ENCODE measurements at places on chromosomes 1 and 21.

DNA sequence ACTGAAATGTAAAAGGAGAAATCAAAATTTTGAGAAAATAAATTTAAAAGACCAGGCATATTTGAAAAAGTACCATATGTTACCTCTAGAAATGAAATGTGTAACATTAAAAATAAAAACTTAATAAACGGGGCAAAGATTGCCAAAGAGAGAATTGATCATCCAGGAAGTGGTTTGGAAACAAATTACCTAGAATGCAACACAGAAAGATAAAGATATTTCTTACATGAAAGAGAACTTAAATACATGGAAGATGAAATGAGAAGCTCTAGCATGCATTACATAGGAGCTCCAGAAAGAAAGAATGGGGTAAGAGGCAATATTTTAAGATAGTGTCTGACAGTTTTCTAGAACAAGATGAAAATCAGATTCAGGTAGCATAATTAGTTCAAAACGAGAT lies 235.9 kb upstream of the IRF2BP2 start:
- no peak for DNase-seq

DNA sequence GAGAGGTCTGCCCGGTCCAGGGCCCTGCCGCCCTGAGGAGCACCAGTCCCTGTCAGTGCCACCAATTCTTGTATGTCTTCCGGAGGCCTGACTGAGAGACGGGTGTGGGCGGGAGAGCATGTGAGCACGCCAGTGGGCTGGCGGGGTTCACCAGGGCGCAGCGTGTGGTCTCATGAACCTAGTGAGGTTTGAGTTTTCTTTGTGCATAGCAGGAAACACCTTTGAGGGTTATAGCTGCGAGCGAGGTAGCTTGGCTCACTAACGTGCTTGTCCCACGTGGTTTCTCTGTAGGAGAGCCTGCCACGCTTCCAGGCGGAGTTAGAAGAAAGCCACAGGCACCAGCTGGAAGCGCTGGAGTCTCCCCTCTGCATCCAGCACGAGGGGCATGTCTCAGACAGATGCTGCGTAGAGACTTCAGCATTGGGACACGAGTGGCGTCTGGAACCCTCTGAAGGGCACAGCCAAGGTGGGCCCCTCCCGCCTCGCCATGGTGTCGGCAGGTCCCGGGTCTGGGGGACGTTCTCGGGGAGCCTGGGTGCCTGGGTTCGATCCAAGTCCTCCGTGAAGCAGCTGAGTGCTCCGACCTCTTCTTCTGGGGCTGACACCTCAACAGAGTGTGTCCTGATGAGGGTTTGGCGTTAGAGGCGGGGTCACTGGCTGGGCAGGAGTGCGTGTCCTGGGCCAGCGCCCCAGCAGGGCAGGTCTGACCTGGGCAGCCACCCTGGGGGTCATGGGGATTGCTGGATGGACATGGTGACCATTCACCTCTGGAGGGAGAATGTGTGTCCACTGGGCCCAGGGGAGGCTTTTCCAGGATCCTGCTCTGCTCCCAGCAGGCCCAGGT lies 31.4 kb downstream of the PCNT start:
- DNase-seq, result no peak

DNA sequence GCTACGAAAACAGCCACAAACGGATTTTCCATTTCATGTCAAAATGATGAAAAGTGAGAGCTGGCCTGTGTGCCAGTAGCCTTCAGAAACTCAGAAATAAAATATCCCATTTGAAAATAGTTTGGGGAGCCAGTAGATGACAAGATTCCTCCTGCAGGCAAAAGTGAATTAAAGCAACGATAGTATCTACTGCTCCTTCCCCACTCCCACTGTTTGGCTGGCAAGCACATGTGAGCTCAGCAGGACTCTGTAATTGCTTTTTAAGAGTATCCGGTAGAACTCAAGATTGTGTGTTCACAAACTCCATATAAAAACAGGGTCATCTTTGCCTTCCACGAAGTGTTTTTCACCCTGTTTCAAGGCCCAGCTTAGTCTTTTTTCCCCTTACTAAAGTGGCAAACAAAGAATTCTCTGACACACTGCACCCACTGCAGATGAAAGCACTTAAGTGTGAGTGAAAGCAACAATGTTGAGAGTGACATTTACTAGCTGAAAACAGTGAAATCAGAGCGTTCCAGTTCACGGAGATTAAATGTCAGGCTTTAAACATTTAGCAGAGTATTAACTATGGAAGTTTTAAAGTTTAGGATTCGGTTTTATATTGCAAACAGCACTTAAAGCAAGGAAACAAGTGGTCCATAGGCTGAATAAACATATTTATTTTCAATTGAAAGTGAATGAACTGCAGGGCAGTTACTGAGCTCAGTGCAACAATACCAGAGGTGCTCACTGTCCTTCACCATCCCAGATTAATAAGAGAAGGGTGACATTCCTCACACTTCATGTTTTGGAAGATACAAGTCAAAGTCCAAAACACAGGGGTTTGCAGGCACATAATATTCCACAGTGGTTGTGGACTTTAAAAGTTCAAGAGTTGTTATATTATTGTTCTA lies 70.0 kb downstream of the ALG14 start:
- DNase-seq, result no peak

- no peak for DNase-seq
These were observed 5.0 kb upstream of the MRPS15 start for GRCh38 chr1:36469163-36469562.

- no peak for DNase-seq
These were observed 12.8 kb upstream of the ALX3 start for GRCh38 chr1:110083061-110083865.

GRCh38 chr1:31434101-31434871 lies 21.3 kb downstream of the SERINC2 start:
- DNase-seq, result no peak

DNA sequence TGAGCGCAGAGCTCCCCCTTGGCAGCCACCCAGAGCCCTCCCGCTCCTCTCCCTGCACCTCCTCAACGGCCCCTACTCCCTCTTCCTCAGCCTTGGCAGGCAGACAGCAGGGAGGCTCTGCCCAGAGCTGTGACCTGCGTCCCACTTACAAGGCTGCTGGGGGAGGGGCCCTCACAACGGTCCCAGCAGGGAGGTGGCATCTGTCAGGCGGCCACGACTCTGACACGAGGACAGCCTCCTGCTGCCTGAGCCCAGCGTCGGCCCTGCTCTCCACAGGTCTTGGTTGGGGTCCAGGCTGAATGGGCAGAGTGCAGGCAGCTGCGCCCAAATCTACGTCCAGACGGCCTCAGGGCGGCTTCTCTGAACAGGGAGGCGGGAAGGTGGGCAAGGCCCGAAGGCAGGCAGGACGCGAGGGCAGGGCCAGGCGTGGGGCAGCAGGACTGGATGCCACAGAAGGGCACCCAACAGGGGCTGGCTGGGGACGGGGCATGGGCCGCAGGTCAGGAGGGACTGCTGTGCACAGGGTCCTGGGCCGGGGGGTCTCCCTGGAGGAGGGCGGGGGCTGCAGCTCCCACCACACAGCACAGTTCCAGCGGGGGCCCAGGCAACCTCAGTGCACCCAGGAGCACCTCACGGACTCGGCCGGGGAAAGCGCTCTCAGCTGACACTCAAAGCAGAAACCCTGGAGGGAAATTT lies 7.5 kb downstream of the SLC19A1 start:
- no peak for DNase-seq

- no peak for DNase-seq
These were observed 32.1 kb downstream of the CACNA1S start for GRCh38 chr1:201080135-201080534.

DNA sequence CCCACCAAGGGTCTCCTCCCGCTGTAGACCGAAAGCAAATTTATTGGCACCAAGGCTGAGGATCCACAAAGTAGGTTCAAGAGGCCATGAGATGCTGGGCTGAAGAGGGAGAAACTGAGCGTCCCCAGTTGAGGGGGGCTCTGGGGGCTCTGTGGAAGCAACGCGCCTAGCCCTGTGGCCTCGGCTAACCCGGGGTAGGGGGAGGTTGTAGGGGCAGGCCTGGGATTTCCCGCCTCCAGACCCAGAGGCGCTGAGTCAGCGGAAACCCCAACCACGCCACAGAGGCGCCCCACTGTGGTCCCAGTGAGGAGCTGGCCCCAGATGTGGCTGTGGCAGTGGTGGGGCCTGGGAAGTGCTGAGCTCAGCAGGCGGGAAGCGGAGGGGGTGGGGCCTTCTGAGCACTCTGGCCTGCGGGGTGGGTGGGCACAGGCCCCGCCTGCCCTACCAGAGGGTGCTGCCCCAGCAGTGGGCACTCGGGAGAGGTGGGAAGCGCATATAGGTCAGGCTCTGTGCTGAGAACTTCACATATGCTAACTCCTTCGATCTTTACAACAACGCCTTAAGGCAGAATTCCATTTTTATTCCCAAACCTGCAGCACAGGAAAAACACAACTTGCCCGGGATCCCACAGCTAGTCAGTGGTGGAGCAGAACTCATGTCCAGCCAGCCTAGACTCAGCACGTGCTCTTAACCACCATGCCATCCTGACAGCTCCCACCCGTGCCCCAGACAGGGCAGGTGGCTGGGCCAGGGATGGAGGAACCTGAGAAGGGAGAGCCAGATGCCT lies 1.5 kb upstream of the COL16A1 start:
- DNase-seq, result peak; percentile 66

- DNase-seq, result no peak
These were observed 40.6 kb upstream of the DIPK1A start for GRCh38 chr1:93001893-93002292.

DNA sequence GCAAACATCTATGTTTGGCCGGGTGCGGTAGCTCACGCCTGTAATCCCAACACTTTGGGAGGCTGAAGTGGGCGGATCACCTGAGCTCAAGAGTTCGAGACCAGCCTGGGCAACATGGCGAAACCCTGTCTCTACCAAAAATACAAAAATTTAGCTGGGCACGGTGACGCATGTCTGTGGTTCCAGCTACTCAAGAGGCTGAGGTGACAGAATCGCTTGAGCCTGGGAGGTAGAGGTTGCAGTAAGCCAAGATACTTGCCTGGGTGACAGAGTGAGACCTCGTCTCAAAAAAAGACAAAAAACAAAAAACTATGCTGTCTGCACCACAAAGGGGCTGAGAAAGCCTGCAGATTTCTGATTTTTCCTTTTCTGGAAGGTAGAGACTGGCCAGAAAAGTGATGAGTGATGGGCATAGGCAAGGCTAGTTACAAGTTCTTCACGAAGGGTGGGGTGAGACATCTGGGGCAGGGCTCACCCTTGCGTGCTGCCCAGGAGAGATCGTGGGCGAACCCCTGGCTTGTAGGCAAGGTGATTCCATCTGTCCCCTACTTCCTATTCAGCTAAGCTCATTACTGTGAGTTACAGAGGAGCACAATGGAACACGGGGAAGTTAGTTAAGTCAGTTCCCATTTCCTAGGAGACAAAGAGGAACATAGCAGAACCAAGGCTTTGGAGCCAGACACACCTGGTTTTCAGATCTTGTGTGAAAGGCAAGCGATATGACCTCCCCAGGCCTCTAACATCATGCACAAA lies 3.2 kb downstream of the SLC2A1 start:
- DNase-seq, result no peak

DNA sequence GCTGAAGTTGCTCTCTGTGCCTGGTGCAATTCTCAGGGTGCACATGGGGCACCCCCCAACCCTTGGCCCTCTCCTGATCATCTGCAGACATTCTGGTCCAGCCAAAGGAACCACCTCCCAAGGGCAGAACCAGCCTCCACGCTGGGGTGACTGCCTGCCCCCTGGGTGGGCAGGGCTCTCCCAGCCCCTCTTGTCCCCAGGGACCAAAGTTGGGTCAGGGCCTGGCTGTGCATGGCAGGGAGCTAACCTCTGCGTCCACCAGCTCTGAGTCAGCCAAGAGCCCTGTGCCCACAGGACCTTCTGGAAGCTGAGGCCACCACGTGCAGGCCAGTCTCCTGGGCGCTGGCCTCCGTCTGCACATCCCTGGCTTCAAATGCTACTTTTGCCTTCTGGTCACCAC lies 101.9 kb downstream of the SIK1 start:
- DNase-seq, result no peak

- no peak for DNase-seq
These were observed 13.5 kb downstream of the ZYG11A start for GRCh38 chr1:52856026-52856425.

GRCh38 chr21:33388188-33388587 lies 15.0 kb upstream of the IFNGR2 start:
- no peak for DNase-seq

DNA sequence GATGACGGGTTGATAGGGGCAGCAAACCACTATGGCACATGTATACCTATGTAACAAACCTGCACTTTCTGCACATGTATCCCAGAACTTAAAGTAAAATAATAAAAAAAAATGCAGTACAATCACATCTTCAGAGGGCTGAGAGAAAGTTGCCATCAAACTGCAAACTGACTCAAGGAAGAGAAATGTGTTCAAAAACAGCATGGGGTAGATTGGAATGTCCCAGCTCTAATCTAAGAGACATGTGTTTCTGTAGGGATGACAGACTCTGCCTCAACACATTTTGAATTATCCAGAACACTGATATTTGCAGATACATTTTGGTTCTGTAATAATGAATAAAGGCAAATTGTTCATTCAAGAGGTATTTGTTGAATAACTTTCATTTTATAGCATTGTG lies 171.2 kb upstream of the RUNX1 start:
- DNase-seq, result no peak

DNA sequence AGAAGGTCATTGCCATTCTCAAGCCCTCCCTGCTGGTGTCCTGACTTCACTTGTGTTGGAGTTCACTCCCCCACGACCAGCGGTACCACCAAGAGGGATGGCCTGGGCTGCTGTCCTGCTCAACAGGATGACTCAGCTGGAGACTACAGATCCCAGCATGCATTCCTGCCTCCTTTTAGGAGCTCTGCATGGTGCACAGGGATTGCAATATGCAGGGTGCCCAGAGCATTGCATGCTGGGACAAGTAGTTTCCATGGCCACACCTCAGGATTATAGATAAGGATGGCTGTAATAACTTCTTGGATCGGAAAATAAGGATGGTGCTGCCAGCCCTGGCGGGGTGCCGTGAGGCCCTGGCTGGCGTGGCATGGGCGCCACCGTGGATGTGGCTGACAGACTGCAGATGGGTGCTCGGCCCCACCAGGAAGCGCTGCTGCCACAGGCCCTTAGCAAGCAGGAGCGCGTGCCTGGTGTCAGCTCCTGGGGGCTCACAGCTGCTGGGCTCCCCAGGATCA lies 150.0 kb downstream of the CASZ1 start:
- DNase-seq, result no peak

Measured in HuH-7 (cell line).